ENCODE measurements at places on chromosomes 5 and 9.
A peak's percentile ranks its signal among the peaks of the same experiment; 100 is the strongest.

DNA sequence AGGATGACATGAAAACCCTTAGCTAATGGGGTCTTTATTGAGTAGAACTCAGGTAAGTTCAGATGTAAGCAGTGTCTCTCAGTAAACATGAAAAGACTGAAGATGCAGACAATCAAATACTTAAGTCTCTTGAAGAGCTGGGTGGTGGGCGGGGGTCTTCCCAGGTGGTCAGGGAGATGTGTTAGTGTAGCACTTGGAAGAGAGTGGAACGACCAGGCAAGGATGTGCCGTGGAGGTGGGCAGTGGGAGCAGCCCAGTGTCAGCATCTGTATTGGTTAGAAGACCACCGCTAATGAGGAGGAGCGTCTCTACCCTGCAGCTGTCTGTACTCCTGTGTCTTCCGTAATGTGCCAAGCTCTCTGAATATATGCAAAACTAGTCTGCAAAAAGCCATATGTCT lies 4.4 kb downstream of the S1PR3 start:
- H3K27me3 ChIP-seq, result peaks cover 5% of the 10 kb centered on the region
- H3K4me3 ChIP-seq, result no peak overlapping the region

- DNase-seq, result no peak
- no peaks in the 10 kb centered on the region for H3K27me3 ChIP-seq
- H3K4me1 ChIP-seq, result peaks cover 12% of the 10 kb centered on the region
- H3K27ac ChIP-seq, result no peak overlapping the region
- no peak overlapping the region for H3K4me3 ChIP-seq
Observed at GRCh38 chr5:40037713-40038112, 612.9 kb upstream of the DAB2 start.

- H3K36me3 ChIP-seq, result no peaks in the 10 kb centered on the region
- H3K27me3 ChIP-seq, result peaks cover 17% of the 10 kb centered on the region
- H3K4me3 ChIP-seq, result no peak overlapping the region
- no peak overlapping the region for H3K27ac ChIP-seq
Observed at GRCh38 chr5:34585601-34586104, 70.5 kb upstream of the RAI14 start.

DNA sequence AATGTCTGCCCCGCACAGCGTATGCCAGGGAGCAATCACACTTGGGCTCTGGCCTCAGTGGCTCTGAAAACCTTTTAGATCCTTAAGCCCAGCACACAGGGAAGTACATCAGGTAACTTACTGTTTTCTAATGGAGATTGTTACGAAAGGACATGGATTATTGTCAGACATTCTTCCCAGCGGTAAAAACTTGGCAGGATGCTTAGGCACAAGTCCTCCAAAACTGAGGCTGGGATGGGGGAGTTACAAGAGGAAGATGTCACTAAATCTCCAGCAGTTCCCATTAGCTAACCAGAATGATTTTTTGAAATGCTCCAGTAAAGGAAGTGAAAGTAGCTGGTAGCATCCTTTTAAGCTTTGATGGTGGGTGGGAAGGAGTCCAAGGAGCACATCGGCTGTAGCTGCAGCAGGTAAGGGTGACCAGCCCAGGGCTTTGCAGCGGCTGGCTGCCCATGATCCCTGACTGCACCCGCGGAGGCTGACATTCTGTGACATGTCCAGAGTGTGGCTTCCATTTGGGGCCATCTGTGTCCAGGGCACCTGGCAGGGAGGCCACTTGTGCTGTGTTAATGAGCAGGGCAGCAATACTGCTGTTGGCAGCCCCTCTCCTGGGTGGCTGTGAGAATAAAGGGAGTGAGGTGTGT lies 165.8 kb downstream of the GADD45G start:
- no peak overlapping the region for H3K4me3 ChIP-seq
- no peaks in the 10 kb centered on the region for H3K36me3 ChIP-seq
- DNase-seq, result no peak
- peaks cover 3% of the 10 kb centered on the region for H3K4me1 ChIP-seq

DNA sequence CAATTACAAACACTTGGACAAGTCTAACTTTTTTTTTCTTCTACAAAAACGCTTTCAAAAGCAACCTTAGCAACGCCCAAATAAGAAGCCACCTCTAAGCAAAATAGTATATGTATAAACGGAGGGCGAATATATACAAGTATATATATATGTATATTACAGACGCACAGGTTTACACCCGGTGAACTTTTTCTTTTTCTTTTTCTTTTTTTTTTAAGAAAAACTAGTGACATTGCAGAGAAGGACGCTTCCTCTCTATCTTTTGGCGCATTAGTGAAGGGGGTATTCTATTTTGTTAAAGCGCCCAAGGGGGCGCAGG lies 200 bp downstream of the NPR3 start:
- no peak overlapping the region for H3K4me3 ChIP-seq
- no peak for DNase-seq
- H3K27ac ChIP-seq, result no peak overlapping the region
- peaks cover 15% of the 10 kb centered on the region for H3K4me1 ChIP-seq

- no peak overlapping the region for H3K4me3 ChIP-seq
- H3K36me3 ChIP-seq, result no peaks in the 10 kb centered on the region
- peaks cover 2% of the 10 kb centered on the region for H3K27me3 ChIP-seq
Observed at GRCh38 chr5:33662722-33663427, 222.1 kb downstream of the TARS1 start.

- H3K4me3 ChIP-seq, result no peak overlapping the region
- no peaks in the 10 kb centered on the region for H3K27me3 ChIP-seq
- H3K4me1 ChIP-seq, result peaks cover 2% of the 10 kb centered on the region
- H3K36me3 ChIP-seq, result peaks cover 4% of the 10 kb centered on the region
- H3K27ac ChIP-seq, result no peak overlapping the region
Observed at GRCh38 chr9:112817860-112818203, 67.3 kb downstream of the SNX30 start.

DNA sequence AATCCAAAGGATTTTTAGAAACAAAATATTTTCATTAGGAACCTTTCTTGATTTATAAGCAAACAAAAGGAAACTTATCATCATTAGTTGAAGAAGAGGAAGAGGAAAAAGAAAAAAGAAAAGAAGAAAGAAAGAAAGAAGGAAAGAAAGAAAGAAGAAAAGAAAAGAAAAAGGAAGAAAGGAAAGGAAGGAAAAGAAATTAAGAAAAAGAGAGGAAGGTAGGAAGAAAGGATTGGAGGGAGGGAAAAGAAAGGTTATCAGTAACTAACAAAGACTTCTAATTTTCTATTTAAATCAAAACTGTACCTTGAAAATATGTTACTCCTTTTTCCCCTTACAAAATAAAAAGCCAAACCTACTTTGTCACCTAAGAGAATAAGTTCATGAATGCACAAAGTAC lies 10.0 kb downstream of the EBF1 start:
- no peaks in the 10 kb centered on the region for H3K27me3 ChIP-seq
- peaks cover 24% of the 10 kb centered on the region for H3K36me3 ChIP-seq
- no peak overlapping the region for H3K27ac ChIP-seq
- peaks cover 44% of the 10 kb centered on the region for H3K4me1 ChIP-seq
- no peak for DNase-seq

GRCh38 chr5:65696892-65697291 lies 25.0 kb downstream of the SGTB start:
- H3K36me3 ChIP-seq, result peaks cover 22% of the 10 kb centered on the region
- no peaks in the 10 kb centered on the region for H3K27me3 ChIP-seq
- no peak for DNase-seq
- peaks cover 7% of the 10 kb centered on the region for H3K4me1 ChIP-seq
- H3K4me3 ChIP-seq, result no peak overlapping the region
- no peak overlapping the region for H3K27ac ChIP-seq

DNA sequence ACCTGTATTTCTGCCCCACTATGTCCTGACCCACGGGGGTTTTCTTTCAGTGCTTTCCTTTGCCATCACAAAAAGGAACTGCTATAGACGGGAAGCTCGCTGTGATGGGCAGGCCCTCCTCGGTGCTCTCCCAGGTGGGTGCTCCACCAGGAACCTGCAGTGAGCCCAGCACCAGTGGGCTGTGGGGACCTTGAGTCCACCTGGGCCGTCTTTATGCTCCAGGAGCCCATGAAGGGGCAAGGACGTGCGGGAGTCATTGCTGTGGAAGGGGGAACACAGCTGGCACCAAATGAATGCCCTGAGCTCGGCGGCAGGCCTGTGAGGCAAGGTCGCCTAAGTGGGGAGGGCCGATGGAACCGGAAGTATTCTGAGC lies 36.7 kb upstream of the SLC6A3 start:
- H3K27me3 ChIP-seq, result no peaks in the 10 kb centered on the region
- peaks cover 22% of the 10 kb centered on the region for H3K36me3 ChIP-seq
- H3K4me3 ChIP-seq, result peak overlapping the region; percentile 62
- no peak for DNase-seq
- H3K4me1 ChIP-seq, result peaks cover 48% of the 10 kb centered on the region

DNA sequence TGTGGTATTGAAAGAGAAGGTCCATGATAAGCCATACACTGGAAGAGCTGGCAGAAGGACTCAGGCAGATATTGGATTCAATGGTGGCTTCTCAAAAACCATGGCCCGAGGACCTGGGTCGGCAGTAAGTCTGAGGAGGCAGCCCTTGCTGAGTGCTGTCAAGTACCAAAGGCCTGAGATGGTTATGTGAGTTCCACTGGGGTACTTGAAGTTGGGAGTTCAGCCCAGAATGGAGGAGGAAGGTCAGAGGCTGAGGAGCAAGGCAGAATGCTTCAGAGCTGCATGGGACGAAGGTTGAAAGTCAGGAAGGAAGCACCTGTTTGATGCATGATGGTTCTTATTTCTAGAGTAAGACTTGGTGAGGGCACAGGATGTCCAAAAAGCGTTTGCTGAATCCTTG lies 194.9 kb downstream of the DIRAS2 start:
- H3K36me3 ChIP-seq, result no peaks in the 10 kb centered on the region
- peaks cover 9% of the 10 kb centered on the region for H3K27me3 ChIP-seq
- no peak overlapping the region for H3K27ac ChIP-seq
- H3K4me3 ChIP-seq, result no peak overlapping the region

GRCh38 chr5:137837491-137838394 lies 29.9 kb upstream of the MYOT start:
- peaks cover 9% of the 10 kb centered on the region for H3K4me1 ChIP-seq
- H3K36me3 ChIP-seq, result peaks cover 6% of the 10 kb centered on the region
- H3K27ac ChIP-seq, result no peak overlapping the region

DNA sequence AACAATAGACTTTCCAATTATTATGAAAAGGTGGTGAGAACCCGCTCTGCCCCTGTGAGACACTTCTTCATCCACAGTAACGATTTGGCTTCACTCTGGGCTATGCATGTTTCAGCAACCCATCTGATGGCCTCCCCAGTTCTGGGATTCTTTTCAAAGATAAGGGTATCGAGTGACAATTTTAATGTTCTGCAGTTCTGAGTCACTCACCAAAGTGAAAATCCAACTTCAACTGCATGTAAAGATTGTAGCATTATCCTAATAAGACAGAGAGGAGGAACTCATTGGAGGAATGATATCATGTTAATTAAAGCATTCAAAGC lies 1078.3 kb upstream of the SEMA6A start:
- no peak overlapping the region for H3K4me3 ChIP-seq
- no peaks in the 10 kb centered on the region for H3K27me3 ChIP-seq
- H3K27ac ChIP-seq, result no peak overlapping the region
- H3K36me3 ChIP-seq, result no peaks in the 10 kb centered on the region
- DNase-seq, result no peak

GRCh38 chr9:36993933-36994764 lies 39.9 kb downstream of the PAX5 start:
- peaks cover 84% of the 10 kb centered on the region for H3K4me1 ChIP-seq
- DNase-seq, result peak; percentile 71
- H3K27me3 ChIP-seq, result no peaks in the 10 kb centered on the region
- peak overlapping the region; percentile 97 for H3K27ac ChIP-seq

DNA sequence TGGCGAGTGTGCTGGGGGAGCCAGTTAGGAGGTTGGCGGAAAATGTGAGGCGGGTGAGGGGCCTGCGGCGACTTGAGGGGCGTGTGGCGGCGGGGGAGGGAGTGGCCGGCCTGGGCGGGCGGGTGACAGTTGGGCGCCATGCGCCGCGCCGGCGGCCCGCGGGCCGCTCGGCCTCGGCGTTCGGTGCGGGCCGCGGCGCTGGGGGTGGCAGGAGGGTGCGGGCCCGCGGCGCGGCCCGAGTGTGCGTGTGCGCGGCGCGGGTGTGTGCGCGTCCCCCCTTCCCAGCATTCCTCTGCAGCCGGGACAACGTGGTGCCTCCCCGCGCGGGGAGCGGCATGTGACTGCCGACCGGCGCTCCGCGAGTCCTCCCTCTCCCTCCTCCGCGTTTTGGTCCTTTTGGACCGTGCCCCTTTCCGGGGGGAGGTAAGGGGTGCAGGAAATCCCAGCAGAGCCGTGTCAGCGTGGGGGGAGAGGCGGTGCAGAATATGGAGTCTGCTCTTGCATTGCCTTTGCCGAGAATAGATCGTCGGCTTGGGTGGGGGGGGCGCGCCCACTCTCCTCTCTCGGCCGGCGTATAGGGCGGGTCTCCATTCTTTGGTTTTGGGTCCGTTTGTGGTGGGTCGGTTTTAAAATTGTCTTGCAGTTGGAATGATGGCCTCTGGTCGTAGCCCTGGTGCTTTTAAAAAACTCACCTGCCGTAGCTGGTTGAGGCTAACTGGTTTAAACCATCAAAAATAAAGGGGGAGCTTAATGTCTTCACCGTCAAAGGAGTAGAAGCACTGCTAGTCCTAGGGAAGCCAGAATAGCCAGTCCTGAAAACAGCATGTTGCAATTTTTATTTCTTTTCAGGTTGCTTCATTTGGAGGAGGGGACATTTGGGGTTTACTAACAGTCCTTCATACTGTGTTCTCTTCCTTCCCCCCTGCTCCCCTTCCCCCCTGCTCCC lies 2.0 kb downstream of the LARP1 start:
- peaks cover 57% of the 10 kb centered on the region for H3K4me1 ChIP-seq
- no peak for DNase-seq
- no peaks in the 10 kb centered on the region for H3K36me3 ChIP-seq
- H3K27ac ChIP-seq, result peak overlapping the region; percentile 97

- no peak for DNase-seq
- H3K4me1 ChIP-seq, result no peaks in the 10 kb centered on the region
- H3K4me3 ChIP-seq, result no peak overlapping the region
- no peaks in the 10 kb centered on the region for H3K27me3 ChIP-seq
Observed at GRCh38 chr9:83327323-83327722, 210.9 kb downstream of the FRMD3 start.

DNA sequence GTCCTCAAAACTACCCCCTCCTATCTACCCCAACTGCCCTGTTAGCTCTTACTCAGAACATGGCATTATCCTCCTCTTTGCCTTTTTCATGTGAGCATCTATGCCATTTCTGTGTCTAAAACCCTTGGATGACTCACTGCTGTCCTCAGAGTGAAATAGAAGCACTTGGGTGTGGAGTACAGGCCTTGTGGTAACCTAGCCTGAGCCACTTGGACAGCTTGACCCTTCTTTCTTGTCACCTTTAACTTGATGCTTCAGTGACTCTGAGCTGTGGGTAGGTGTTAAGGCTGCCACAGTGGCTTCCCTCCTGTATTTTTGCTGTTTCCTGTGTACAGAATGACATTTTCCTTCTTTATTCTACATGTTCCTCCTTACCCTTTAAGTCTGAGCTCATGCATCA lies 391.4 kb downstream of the SH3GL2 start:
- no peak overlapping the region for H3K4me3 ChIP-seq
- H3K27me3 ChIP-seq, result no peaks in the 10 kb centered on the region
- DNase-seq, result no peak
- H3K36me3 ChIP-seq, result no peaks in the 10 kb centered on the region
- no peaks in the 10 kb centered on the region for H3K4me1 ChIP-seq
- no peak overlapping the region for H3K27ac ChIP-seq

GRCh38 chr5:15902066-15902465 lies 277.5 kb downstream of the MARCHF11 start:
- no peaks in the 10 kb centered on the region for H3K27me3 ChIP-seq
- no peak overlapping the region for H3K4me3 ChIP-seq
- H3K27ac ChIP-seq, result no peak overlapping the region
- DNase-seq, result no peak
- no peaks in the 10 kb centered on the region for H3K4me1 ChIP-seq
- H3K36me3 ChIP-seq, result no peaks in the 10 kb centered on the region

GRCh38 chr5:74396913-74397622 lies 243.5 kb downstream of the ENC1 start:
- DNase-seq, result no peak
- H3K27me3 ChIP-seq, result no peaks in the 10 kb centered on the region
- H3K36me3 ChIP-seq, result no peaks in the 10 kb centered on the region
- no peak overlapping the region for H3K4me3 ChIP-seq

All from memory B cell (primary cell).